Left ventricle myocardium inferior (tissue), 1 donor: ENCODE measurements at places on chromosomes 16 and 17. TPM values are rescaled to one million over a fixed set of nuclear protein-coding genes. Genes with fewer than 3 reads are reported as not detected.

DNA sequence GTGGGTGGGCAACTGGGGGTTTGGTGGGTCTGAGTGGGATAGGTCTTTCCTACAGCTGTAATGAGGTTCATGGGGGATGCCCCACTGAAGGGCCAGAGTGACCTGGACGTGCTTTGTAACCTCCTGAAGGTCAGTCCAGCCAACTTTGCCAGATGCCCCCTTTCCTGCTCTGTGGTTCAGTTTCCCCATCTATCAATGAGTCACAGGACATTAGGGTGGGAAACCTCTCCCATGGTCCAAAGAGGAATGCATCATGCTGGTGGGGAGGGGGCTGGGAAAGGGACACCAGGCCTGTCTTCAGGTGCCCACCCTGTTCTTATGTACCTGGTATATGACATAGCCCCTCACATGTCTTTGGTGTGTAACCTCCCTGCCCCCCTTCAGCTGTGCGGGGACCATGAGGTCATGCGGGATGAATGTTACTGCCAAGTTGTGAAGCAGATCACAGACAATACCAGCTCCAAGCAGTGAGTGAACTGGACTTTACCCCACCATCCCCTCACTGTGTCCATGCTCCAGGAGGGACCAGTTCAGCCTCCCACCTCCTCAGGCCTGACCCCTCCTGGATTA is 24.0 kb upstream of the ALKBH5 start:
- H3K4me1 ChIP-seq = peaks cover 8% of the 10 kb centered on the region
- no peak for DNase-seq
- no peak overlapping the region for H3K27ac ChIP-seq
- no peaks in the 10 kb centered on the region for H3K27me3 ChIP-seq

GRCh38 chr17:80223142-80223815 is 3.1 kb downstream of the SLC26A11 start:
- H3K27ac ChIP-seq = no peak overlapping the region
- no peaks in the 10 kb centered on the region for H3K27me3 ChIP-seq
- H3K36me3 ChIP-seq = peaks cover 13% of the 10 kb centered on the region
- DNase-seq = no peak
- H3K4me3 ChIP-seq = no peak overlapping the region

DNA sequence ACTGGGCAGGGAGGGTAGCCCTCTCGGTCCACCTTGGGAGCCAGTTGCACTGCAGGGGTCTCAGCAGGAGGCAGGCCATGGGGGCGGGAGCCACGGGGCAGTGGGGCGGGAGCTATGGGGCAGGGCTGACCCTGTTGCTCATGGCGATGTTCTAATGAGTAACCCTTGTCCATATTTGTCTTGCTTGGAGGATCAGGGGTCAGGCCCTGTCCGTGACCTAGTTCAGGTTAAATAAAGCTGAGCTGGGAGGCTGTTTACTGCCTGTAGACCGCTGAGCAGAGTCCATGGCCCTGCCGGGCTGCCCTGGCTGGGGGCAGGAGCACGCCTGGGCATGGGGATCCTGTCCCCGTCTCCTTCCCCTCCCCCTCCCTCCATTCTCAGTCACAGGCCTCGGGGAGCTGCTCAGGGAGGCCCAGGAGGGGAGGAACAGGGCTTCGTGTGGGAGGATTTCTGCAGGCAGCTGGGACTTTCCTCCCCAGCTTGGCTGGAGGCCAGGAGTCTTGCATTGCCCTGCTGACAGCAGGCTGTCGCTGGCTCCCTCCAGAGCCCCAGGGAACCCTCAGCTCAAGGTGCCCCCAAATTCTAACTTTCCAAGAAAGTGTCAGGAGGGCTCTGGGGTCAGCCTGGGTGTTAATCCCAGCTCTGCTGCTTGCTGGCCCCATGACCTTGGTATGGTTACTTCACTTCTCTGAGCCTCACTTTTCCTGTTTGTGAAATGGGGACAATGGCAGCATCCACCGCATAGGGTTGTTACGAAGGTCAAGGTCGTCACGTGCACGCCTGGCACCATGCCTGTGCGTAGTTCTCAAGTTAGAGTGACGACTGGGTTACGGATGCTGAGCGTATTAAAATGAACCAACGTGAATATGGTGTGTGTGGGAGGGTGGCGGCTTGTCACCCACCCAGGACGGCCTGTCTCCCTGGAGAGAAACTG is 6.1 kb upstream of the SERPINF2 start:
- H3K27ac ChIP-seq = peak overlapping the region; percentile 56
- no peak overlapping the region for H3K4me3 ChIP-seq
- peaks cover 46% of the 10 kb centered on the region for H3K36me3 ChIP-seq
- peaks cover 24% of the 10 kb centered on the region for H3K4me1 ChIP-seq
- H3K27me3 ChIP-seq = no peaks in the 10 kb centered on the region

- no peaks in the 10 kb centered on the region for H3K36me3 ChIP-seq
- H3K4me3 ChIP-seq = no peak overlapping the region
- DNase-seq = no peak
- H3K4me1 ChIP-seq = no peaks in the 10 kb centered on the region
- H3K27me3 ChIP-seq = peaks cover 97% of the 10 kb centered on the region
- H3K27ac ChIP-seq = no peak overlapping the region
Measured at GRCh38 chr17:44543213-44543904, 13.9 kb upstream of the FZD2 start.

DNA sequence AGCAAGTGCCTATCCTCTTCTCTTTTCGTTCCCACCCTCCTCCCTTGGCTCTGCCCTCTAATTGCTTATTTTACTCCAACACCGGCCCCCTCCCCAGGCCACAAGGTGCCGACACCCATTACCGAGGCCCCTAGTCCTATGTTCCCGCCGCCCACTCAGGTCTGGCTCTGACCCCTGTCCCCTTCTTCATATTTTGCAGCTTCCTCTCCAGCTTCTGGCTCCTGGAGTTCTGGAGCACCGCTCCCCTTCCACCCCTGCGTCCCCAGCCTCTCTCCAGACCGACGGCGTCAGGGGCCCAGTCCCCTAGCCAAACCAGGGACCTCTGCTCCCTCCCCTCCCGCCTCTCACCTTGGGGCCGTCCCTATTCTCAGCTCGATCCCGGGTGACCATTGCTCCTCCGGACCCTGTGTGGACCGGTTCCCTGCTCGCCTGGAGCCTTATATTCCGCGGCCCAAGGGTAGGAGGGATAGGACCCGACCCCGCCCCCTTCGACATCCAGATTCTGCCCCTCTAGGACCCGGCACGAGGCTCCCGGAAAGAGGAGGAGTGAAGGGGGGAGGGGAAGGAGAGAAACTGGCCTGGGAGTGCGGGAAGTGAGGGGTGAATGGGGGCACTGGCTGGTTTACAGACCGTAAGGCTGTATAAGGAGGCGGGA is at the start of gene HES7:
HES7 (minus strand) TSS at position 412 of the 655 bp plus-strand sequence; CDS start at position 390, 22 bp downstream.
- H3K27me3 ChIP-seq = peaks cover 35% of the 10 kb centered on the region
- H3K27ac ChIP-seq = peak within 1 kb of the TSS; percentile 41
- H3K4me1 ChIP-seq = peaks cover 76% of the 10 kb centered on the region
- H3K4me3 ChIP-seq = peak within 1 kb of the TSS; percentile 84
- no peaks in the 10 kb centered on the region for H3K36me3 ChIP-seq

DNA sequence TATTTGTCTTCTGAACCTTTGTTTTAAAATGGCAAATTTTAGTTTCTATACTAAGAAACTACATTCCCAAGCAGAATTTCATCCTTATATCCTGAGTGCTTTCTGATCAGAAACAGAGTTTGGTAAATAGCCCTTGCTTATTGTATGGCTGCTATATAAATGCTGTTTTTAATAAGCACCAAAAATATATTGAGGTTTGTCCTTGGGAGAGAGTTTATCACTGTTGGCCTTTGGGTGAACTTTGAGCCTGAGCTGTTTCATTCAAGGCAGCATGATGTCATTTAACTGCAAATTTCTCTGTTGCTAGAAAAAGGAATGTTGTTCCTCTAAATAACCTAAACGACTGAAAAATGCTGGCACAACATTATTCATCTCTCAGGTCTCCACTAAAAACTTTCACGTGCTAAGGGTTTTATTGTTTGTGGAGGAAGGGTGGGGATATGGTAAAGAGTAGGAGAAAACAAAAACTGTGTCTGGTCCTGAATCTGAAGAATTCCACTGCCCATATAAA is 334.3 kb upstream of the TBX2 start:
- H3K4me1 ChIP-seq = peaks cover 24% of the 10 kb centered on the region
- DNase-seq = no peak
- no peaks in the 10 kb centered on the region for H3K27me3 ChIP-seq
- peak overlapping the region; percentile 40 for H3K27ac ChIP-seq
- H3K4me3 ChIP-seq = peak overlapping the region; percentile 10

DNA sequence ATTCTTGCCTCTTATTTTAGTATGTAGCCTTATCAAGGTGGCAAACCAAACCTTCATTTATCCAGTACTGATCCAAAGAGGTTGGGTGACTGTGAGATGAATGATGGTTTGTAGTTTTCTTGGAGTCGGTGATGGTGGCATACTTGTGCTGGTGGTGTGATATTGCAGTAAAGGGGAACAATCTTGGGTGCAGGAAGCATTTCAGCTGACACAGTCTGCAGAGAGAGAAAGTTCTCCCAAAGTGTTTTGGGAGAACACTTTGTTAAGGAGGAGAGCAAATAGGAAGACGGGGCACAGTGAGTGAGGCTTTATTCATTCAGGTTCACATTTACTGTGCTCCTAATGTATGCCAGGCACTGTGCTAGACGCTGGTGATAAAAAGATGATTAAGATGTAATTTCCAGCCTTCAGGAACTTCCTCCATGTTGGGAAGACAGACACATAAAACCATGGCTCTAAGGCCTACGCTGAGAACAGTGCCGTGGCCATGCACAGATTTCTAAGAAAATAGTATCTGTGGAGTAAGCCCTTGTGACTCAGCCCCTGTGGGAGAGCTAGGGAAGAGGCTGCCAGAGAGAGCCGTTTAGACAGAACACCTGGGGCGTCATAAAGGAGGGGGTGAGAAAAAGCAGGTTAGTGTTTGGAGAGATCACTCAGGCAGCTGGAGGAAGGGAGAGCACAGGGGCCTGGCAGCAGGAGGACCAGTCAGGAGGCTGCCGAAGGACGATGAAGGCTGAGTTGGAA is 13.8 kb downstream of the HEATR3 start:
- H3K27me3 ChIP-seq = no peaks in the 10 kb centered on the region
- DNase-seq = no peak
- no peak overlapping the region for H3K4me3 ChIP-seq
- peaks cover 62% of the 10 kb centered on the region for H3K36me3 ChIP-seq
- H3K27ac ChIP-seq = no peak overlapping the region

DNA sequence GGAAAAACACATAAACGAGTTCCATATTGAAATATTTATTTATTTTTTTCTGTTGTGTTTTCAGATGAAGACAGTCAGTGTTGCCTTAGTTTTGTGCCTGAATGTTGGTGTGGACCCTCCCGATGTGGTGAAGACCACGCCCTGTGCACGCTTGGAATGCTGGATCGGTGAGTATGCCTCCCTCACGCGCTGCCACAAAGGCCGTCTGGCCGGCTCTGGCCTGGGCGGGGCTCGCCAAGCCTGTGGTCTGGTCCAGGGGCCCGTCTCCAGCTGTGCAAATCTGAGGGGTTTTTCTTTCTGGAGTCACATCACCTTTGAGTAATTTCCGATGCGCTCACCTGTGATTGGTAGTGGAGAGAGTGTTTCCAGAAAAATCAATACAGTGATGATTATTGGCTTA is 81.0 kb downstream of the RPTOR start:
- no peak overlapping the region for H3K4me3 ChIP-seq
- no peak overlapping the region for H3K27ac ChIP-seq
- peaks cover 9% of the 10 kb centered on the region for H3K36me3 ChIP-seq
- H3K4me1 ChIP-seq = peaks cover 5% of the 10 kb centered on the region

- H3K4me1 ChIP-seq = peaks cover 17% of the 10 kb centered on the region
- peak overlapping the region; percentile 77 for H3K4me3 ChIP-seq
- H3K36me3 ChIP-seq = peaks cover 30% of the 10 kb centered on the region
- H3K27ac ChIP-seq = no peak overlapping the region
- DNase-seq = peak; percentile 28
- H3K27me3 ChIP-seq = no peaks in the 10 kb centered on the region
Measured at GRCh38 chr17:68207651-68208253, 40.1 kb upstream of the AMZ2 start.

DNA sequence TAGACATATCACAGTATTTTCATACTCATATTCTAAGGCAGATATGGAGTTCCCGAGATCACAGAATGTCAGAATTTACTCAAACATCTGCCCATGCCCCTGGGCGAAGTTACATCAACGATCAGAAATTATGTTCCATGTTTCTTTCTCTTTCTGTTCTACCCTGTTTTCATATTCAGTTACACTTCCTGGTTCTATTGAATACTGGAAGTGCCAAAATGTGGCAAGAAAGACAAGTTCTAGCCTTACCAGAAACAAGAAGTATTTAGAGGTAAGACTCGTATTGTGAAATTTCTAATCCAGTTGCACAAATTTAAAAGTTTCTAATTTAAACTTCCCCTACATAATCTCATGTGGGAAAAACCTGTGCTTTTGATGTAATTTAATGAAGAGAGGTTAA is 36.1 kb downstream of the KCNJ2 start:
- H3K27me3 ChIP-seq = no peaks in the 10 kb centered on the region
- no peak overlapping the region for H3K27ac ChIP-seq
- H3K4me3 ChIP-seq = no peak overlapping the region
- H3K4me1 ChIP-seq = peaks cover 30% of the 10 kb centered on the region

- no peaks in the 10 kb centered on the region for H3K27me3 ChIP-seq
- peaks cover 35% of the 10 kb centered on the region for H3K4me1 ChIP-seq
- no peak for DNase-seq
Measured at GRCh38 chr17:41998497-41998896, 18.7 kb downstream of the DNAJC7 start.

DNA sequence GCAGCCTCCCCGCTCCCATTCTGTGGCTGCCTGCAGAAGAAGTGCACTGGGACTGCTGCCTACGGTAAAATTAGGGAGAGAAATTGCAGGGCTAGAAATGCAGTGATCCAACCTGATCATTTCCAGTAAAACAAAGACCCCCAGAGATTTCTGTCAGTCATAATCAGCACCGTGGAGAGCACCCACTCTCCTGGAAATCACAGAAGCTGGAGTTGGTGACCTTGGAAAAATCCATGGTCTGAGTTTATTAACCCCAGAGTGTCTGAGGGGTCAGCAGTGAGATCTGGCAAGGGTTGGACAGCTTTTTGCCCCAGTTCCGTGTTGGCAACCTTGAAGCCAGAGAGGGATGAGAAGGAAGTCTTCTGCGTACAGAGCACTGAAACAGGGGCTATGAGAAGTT is 7.8 kb downstream of the SYCE1L start:
- no peak overlapping the region for H3K27ac ChIP-seq
- DNase-seq = no peak
- peaks cover 3% of the 10 kb centered on the region for H3K4me1 ChIP-seq
- H3K36me3 ChIP-seq = no peaks in the 10 kb centered on the region
- peaks cover 7% of the 10 kb centered on the region for H3K27me3 ChIP-seq

GRCh38 chr17:76082326-76083251 is 3.6 kb downstream of the ZACN start:
- no peak overlapping the region for H3K27ac ChIP-seq
- peaks cover 25% of the 10 kb centered on the region for H3K27me3 ChIP-seq
- no peak overlapping the region for H3K4me3 ChIP-seq
- peaks cover 17% of the 10 kb centered on the region for H3K4me1 ChIP-seq
- H3K36me3 ChIP-seq = peaks cover 45% of the 10 kb centered on the region
- no peak for DNase-seq

KRTAP2-3 gene
- total RNA-seq = not detected

KRTAP4-5 gene
- total RNA-seq = not detected

KCNJ2 gene
- total RNA-seq = 44.8 TPM

NHLRC4 gene
- 0.11 TPM for total RNA-seq
